Fibroblast of skin of left biceps (primary cell): ENCODE measurements at places on chromosomes 6 and 20.
A peak's percentile ranks its signal among the peaks of the same experiment; 100 is the strongest.

DNA sequence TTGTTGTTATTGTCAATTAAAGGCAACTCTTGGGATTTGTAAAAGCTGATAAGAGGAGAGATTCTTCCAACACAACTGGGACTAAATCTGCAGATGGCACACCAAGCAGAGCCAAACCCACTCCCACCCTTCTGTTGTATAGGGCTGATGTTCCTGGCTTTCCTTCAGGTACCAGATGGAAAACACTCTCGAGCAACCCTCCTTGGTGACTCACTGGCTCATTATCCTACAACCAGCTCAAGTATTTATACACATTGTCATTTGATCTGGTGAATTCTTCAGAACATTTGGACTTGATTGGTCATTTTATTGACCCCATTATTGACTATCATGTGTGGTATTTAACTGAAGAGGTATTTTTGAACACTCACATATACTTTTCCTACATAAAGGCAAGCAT lies 190.3 kb upstream of the PCSK2 start:
- peak; percentile 5 for DNase-seq

GRCh38 chr20:40978761-40979160 lies 49.9 kb upstream of the TOP1 start:
- DNase-seq, result no peak

DNA sequence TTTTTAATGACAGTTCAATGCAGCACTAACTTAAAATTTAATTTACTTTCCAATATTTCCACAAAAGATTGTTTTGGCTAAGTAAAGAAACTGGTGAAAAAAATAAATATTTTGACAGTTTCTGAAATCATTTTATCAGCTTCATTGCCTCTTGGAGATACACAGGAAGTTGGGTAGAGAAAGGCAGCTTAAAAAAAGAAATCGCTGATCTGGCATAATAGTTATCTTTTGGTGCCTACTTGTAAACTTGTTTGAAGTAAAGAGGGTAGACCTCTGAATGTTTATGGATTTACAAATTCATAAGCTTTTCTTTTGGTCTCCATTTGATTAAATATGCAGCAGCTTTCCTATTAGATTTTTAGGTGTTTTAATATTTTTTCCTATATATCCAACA lies 103.4 kb downstream of the RTN4IP1 start:
- no peak for DNase-seq

GRCh38 chr6:44058617-44059358 lies 68.5 kb downstream of the MRPL14 start:
- peak; percentile 88 for DNase-seq

- no peak for DNase-seq
These were observed 72.3 kb downstream of the NCOA7 start for GRCh38 chr6:125863023-125863422.

GRCh38 chr6:43639984-43640800 lies 4.6 kb downstream of the MAD2L1BP start:
- DNase-seq, result no peak

- DNase-seq, result no peak
These were observed 25.5 kb downstream of the TRERF1 start for GRCh38 chr6:42426191-42426590.
